ENCODE measurements at places on chromosomes 4 and X.

- no peak for DNase-seq
These were observed 9.4 kb downstream of the IRF2 start for GRCh38 chr4:184464759-184465454.

DNA sequence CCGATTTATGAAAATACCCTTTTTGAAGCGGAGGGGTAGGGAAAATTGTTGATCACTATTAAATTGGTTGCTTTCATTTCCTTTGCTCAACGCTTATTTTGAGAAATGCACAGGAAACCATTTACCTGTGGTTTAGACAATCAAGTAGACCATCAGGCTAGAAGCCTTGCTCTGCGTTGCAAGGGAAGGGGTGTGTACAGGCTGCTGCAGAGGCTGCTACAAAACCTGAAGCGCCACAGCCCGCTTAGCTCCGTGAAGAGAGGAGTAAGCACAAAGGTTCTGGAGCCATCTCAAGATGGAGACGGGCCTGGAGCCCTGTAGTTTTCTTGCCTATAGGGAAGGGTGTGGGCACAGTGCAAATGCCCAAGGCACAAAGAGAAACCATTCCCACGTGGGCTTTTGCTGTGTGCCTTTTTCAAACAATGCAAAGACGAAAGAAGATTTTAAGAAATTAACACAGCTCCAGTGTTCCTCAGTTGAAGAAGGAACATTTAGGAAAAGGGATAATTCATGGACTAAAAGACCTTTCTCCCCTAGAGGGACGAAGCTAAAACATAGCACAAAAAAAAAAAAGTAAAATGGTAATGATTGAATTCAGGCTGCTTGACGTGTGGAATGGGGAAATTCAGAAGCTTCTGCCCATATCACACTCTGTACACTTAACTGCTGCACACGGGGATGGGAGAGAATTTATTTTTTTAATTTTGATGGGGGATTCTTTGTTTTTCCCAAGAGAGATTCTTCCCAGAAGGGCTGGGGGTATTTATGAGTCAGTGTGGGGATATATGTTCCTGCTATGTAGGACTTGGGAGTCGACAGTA, 3.5 kb downstream of the TMSB4X start:
- DNase-seq: no peak

GRCh38 chr4:99029018-99029735, 33.7 kb downstream of the METAP1 start:
- DNase-seq: no peak

- no peak for DNase-seq
These were observed 113.0 kb downstream of the IQCM start for GRCh38 chr4:149702414-149703293.

DNA sequence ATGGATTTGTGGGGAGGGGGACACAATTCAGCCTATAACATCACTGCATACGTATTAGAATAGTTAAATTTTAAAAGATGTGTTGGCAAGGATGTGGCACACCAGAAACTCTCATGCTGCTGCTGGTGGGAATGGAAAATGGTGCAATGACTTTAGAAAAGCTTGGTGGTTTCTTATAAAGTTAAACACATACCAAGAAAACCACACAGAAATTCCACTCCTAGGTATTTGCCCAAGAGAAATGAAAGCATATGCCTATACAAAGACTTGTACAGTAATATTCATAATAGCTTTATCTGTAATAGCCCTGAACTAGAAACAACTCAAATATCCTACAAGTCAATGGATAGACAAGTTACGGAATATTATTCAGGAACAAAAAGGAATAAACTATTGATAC, 71.3 kb upstream of the PDHA1 start:
- DNase-seq: no peak

GRCh38 chr4:113183032-113183605, 133.7 kb downstream of the ANK2 start:
- DNase-seq: no peak

DNA sequence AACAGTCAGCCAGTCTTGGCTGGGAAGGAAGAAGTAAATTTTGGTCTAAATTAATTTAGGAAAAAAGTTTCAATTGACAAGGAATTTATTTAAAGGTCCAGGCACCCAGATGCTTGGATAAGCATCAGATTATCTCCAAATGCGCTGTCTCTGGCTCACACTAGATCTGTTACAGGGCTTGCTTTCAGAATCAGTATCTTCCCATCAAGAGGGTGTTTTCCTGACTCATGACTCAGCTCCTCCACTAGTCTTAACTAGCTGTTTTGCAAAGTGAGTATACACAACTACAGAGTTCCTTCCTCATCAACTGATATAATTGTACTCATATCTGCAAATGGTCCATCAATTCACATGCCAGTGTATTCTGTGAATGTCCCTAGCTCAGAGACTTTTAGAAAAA, 482.1 kb upstream of the CPEB2 start:
- no peak for DNase-seq

- DNase-seq: no peak
These were observed 10.6 kb downstream of the SULT1B1 start for GRCh38 chr4:69749771-69750170.

DNA sequence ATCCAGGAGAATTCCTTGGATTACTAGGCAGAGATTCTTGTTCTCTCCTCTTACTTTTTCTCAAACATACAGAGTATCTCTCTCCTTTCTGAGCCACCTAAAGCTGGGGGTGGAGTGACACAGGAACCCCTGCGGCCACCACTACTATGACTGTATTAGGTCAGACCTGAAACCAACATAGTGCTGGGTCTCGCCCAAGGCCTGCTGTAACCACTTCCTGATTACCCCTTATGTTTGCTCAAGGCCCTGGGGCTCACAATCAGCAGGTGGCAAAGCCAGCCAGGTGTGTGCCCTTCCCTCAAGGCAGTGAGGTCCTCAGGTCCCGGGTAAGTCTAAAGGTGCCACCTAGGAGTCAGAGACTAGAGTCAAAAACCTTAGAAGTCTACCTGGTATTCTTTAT, 166.4 kb downstream of the PARM1 start:
- DNase-seq: no peak

DNA sequence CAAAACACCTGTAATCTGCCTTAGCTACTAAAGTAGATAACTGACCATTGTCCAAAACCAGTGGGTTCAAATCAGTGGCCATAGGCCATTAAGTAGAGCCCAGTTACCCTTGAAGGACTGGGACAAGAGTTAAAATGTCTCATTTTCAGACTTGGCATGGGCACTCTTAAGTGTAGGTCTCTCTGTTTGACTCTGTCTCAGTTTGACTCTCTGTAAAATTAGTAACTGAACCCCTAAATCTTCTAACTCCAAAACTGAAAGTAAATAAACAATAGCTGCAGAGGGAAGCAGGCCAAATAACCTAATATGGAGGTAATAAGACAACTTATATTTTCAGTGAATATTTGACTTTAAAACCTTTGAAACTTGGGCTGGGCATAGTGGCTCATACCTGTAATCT, 89.1 kb downstream of the SLC16A2 start:
- DNase-seq: no peak

GRCh38 chr4:87118826-87119225, 101.6 kb downstream of the KLHL8 start:
- no peak for DNase-seq
